ENCODE measurements at places on chromosomes 11 and 22. TPM values are rescaled to one million over a fixed set of nuclear protein-coding genes. Genes with fewer than 3 reads are reported as not detected.

The PNPLA5 gene
- total RNA-seq, result not detected

The MYOD1 gene
- total RNA-seq, result not detected

The POU2AF1 gene
- total RNA-seq, result 0.47 TPM

The LINC01488 gene
- not detected for total RNA-seq

The NRGN gene
- total RNA-seq, result not detected

The GLYATL2 gene
- not detected for total RNA-seq

The CD248 gene
- total RNA-seq, result not detected

GRCh38 chr11:4154503-4154902, 59.9 kb downstream of the RRM1 start:
- H3K4me1 ChIP-seq, result no peaks in the 10 kb centered on the region
- no peak overlapping the region for H3K27ac ChIP-seq
- H3K4me3 ChIP-seq, result no peak overlapping the region
- H3K27me3 ChIP-seq, result no peaks in the 10 kb centered on the region
- DNase-seq, result no peak
- no peaks in the 10 kb centered on the region for H3K36me3 ChIP-seq

- peaks cover 18% of the 10 kb centered on the region for H3K4me1 ChIP-seq
- no peak for DNase-seq
- no peak overlapping the region for H3K4me3 ChIP-seq
- no peaks in the 10 kb centered on the region for H3K27me3 ChIP-seq
Observed at GRCh38 chr11:77083566-77084245, 16.9 kb downstream of the CAPN5 start.

DNA sequence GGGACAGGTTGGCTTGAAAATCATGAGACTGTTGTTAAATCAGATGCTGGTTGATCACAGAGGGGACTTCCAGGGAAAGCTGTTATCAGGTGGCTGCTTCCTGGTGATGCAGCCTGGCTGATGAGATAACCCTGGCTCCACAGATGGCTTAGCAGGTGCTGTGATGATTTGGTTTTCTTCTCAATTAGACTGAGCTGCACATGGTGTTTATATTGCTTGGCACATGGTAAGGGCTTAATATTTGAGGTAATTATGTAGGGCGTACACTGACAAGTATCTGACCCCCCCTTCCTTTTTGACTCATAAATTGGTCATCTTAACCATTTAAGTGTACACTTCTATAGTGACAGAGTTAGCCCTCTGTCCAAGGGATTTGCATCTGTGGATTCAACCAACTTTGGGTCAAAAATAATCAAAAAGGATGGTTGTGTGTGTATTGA, 7.0 kb downstream of the RPS3 start:
- DNase-seq, result no peak
- H3K27ac ChIP-seq, result no peak overlapping the region
- H3K36me3 ChIP-seq, result peaks cover 56% of the 10 kb centered on the region
- no peak overlapping the region for H3K4me3 ChIP-seq
- H3K4me1 ChIP-seq, result peaks cover 36% of the 10 kb centered on the region

DNA sequence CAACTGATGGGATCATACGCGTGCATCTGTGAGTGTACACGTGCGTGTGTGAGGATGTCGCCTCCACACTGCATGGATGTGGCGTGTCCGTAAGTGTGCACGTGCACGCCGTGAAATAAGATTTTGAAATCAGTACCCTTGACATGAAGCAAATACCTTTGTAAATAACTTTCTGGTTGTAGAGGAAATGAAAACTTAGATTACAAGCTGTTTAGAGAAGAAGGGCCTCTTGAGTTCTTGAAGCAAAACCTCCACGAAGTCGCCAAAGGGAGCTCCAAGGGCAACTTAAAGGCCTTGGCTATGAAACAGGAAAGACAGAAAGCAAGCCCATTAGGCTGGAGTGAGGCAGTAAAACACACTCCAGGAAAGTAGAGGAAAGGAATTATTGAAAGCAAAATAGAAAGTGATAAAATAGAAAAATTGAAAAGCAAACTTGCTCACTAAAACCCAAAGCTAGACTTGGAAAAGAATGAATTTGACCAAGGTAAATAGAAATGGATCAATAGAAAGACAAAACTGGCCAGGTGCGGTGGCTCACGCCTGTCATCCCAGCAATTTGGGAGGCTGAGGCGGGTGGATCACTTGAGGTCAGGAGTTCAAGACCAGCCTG, 29.7 kb upstream of the TOLLIP start:
- H3K27ac ChIP-seq, result no peak overlapping the region
- H3K4me3 ChIP-seq, result no peak overlapping the region
- H3K36me3 ChIP-seq, result no peaks in the 10 kb centered on the region

DNA sequence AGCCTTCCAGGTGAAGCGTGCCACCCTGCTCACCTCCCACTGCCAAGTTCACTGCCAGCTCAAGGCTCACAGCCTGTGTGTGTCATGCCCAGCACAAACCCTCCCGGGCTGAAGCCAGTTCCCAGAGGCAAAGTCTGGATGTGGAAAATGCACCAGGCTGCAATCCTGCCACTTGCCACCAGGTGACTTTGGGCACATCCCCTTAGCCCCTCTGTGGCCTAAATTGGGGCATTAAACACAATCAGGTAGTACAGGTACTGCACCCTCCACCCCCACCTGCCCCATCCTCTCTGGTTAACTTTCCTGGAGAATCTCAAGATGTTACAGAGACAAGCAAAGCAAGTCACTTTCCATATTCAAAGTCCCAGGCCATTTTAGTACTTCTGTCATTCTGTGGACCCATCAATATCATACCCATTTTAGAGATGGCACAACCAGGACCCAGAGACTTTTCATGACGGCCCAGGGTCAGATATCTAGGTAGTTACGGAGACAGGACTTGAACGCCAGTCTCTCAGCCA, 1.8 kb upstream of the RASD2 start:
- H3K27me3 ChIP-seq, result peaks cover 12% of the 10 kb centered on the region
- H3K36me3 ChIP-seq, result no peaks in the 10 kb centered on the region
- H3K4me3 ChIP-seq, result no peak overlapping the region
- peaks cover 12% of the 10 kb centered on the region for H3K4me1 ChIP-seq
- no peak for DNase-seq
- H3K27ac ChIP-seq, result no peak overlapping the region

- peaks cover 11% of the 10 kb centered on the region for H3K4me1 ChIP-seq
- H3K27me3 ChIP-seq, result no peaks in the 10 kb centered on the region
- no peak overlapping the region for H3K27ac ChIP-seq
- peak overlapping the region; percentile 28 for H3K4me3 ChIP-seq
Observed at GRCh38 chr11:68312780-68313573, 586 bp downstream of the LRP5 start.

GRCh38 chr11:63769042-63769713, 603 bp upstream of the ZFTA start:
- peak; percentile 17 for DNase-seq
- H3K27me3 ChIP-seq, result peaks cover 6% of the 10 kb centered on the region
- H3K4me3 ChIP-seq, result no peak overlapping the region
- H3K4me1 ChIP-seq, result peaks cover 13% of the 10 kb centered on the region

DNA sequence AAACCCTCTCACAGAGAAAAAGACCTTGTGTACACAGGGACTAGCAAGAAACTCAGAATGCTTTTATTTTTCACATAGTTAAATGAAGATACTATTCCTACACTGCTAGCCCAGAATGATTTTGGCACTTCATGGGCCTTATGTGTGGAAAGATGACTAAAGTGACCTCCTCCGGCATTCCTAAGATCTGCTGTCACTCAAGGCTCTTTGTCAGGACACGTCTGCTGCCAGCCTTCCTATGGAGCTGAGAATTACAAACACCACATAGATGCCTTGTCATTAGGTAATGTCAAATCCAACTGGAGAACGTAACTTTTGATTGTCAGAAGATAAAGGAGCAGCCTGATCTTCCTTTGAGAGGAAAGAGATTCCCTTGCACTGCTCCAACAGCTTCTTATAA, 249.1 kb downstream of the FAT3 start:
- H3K27ac ChIP-seq, result no peak overlapping the region
- no peaks in the 10 kb centered on the region for H3K4me1 ChIP-seq
- H3K27me3 ChIP-seq, result no peaks in the 10 kb centered on the region
- no peak overlapping the region for H3K4me3 ChIP-seq

GRCh38 chr11:31646216-31646615, 136.6 kb downstream of the ELP4 start:
- no peak overlapping the region for H3K4me3 ChIP-seq
- no peak overlapping the region for H3K27ac ChIP-seq
- no peaks in the 10 kb centered on the region for H3K4me1 ChIP-seq
- DNase-seq, result no peak

DNA sequence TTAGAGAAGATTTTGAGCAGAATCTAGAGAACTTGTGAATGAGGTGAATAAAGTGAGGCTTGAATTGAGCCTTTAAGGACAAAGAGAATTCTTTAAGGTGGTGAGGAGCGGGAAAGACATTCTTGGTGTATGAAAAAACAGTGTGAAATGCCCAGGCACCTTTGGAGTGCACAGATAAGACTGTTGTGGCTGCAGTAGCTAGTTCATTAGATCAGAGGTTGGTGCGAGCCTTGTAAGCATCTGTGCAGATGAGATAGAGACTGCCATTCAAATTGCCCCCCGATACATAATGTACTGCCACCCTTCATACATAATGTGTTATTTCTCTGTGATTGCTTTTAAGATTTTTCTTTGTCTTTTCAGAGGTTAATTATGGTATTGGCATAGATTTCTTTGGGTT, 31.3 kb downstream of the ATXN10 start:
- no peaks in the 10 kb centered on the region for H3K27me3 ChIP-seq
- H3K36me3 ChIP-seq, result peaks cover 38% of the 10 kb centered on the region
- no peak overlapping the region for H3K4me3 ChIP-seq
- H3K4me1 ChIP-seq, result no peaks in the 10 kb centered on the region

- H3K27me3 ChIP-seq, result no peaks in the 10 kb centered on the region
- no peak for DNase-seq
- no peak overlapping the region for H3K27ac ChIP-seq
- no peak overlapping the region for H3K4me3 ChIP-seq
- no peaks in the 10 kb centered on the region for H3K36me3 ChIP-seq
- no peaks in the 10 kb centered on the region for H3K4me1 ChIP-seq
Observed at GRCh38 chr22:29056472-29056871, 5.2 kb downstream of the C22orf31 start.

DNA sequence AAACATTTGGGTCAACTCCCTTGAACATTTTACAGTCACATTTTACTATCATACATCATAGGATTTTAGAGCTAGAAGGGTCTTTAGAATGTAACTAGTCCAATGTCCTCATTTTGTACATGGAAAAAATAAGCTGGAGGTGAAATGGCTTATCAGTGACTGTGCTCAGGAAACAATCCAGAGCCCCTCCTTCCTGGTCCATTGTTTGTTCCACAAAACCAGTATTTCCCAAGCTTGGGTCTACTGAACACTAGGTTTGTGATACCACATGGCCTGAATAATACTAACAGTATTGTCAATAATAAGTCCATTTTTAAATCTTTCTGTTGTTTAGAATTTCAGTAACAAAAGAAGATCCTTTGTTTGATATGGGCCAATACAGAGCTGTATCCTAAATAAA, 27.1 kb downstream of the PDGFD start:
- no peak overlapping the region for H3K27ac ChIP-seq
- no peaks in the 10 kb centered on the region for H3K36me3 ChIP-seq
- no peaks in the 10 kb centered on the region for H3K27me3 ChIP-seq
- no peak overlapping the region for H3K4me3 ChIP-seq
- no peak for DNase-seq
- H3K4me1 ChIP-seq, result no peaks in the 10 kb centered on the region

DNA sequence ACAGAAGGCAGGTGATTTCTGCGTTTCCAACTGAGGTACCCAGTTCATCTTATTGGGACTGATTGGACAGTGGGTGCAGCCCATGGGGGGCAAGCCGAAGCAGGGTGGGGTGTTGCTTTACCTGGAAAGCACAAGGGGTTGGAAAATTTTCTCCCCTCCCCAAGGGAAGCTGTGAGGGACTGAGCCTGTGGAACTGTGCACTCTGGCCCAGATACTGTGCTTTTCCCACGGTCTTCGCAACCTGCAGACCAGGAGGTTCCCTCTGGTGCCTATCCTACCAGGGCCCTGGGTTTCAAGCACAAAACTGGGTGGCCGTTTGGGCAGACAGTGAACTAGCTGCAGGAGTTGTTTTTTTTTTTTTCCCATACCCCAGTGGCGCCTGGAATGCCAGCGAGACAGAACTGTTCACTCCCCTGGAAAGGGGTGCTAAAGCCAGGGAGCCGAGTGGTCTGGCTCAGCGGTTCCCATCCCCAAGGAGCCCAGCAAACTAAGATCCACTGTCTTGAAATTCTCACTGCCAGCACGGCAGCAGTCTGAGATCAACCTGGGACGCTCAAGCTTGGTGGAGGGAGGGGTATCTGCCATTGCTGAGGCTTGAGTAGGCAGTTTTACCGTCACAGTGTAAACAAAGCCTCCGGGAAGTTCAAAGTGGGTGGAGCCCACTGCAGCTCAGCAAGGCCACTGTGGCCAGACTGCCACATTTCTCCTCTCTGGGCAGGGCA, 97.2 kb downstream of the JRKL start:
- no peaks in the 10 kb centered on the region for H3K4me1 ChIP-seq
- no peak overlapping the region for H3K4me3 ChIP-seq
- H3K27ac ChIP-seq, result no peak overlapping the region

DNA sequence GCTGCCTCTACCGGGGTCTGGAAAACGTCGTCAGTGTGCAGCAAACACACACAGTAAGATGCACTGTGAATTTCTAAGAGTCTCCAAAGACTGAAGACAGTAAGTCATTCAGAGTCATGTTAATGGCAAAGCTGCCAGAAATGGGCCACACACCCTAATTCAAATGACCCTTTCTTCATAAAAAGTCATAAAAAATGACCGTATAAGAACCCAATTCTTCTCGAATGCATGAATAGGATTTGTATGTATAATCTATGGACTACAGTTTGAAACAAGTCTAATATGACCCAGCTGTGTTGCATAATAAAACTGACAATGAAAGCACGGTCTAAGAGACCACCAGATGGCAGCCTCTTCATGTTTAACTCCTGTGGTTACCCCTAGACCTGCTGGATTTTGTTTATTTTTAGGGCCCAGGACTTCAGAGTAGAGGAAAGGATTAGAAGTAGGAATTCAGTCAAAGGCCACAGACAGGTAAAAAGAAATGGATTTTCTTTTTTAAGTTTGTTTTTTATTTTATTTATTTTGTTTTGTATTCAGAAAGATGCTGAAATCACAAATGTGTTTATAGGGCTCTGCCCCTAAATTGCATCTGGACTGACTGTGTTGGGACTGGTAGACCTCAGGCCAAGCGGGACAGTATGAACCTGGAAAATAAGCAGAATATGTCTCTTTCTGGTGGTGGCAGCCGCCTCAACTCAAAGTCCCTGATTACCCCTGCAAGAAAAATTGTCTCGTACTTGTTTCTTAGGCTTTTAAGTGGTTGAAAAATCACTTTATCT, 32.1 kb upstream of the SLC5A12 start:
- H3K27me3 ChIP-seq, result no peaks in the 10 kb centered on the region
- H3K27ac ChIP-seq, result no peak overlapping the region
- no peaks in the 10 kb centered on the region for H3K36me3 ChIP-seq
- H3K4me3 ChIP-seq, result no peak overlapping the region
- H3K4me1 ChIP-seq, result no peaks in the 10 kb centered on the region

DNA sequence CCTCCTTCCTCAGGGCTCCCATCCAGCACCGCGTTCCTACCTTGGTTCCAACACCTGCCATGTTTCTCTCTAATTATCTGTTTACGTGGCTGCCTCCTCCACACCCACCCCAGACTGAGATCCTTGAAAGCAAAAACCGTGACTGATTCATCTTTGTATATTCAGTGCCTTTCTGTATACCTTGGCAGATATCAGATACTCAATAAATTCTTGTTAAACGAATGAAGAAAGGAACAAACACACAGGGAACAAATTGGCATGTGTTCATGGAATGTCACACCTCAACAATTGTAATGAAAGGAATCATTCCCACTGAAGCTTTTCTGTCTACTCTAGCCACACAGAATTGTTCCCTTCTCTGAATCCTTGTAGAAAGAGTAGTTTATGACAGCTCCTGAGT, 20.4 kb upstream of the LRRC55 start:
- H3K4me3 ChIP-seq, result no peak overlapping the region
- H3K4me1 ChIP-seq, result no peaks in the 10 kb centered on the region
- DNase-seq, result no peak
- H3K27ac ChIP-seq, result no peak overlapping the region
- no peaks in the 10 kb centered on the region for H3K36me3 ChIP-seq
- no peaks in the 10 kb centered on the region for H3K27me3 ChIP-seq

Measured in CD4-positive, alpha-beta memory T cell (primary cell).